ACHN (cell line): ENCODE measurements at places on chromosomes 16 and 17.

- DNase-seq = peak; percentile 37
These were observed 491 bp downstream of the SLC25A19 start for GRCh38 chr17:75288770-75289114.

DNA sequence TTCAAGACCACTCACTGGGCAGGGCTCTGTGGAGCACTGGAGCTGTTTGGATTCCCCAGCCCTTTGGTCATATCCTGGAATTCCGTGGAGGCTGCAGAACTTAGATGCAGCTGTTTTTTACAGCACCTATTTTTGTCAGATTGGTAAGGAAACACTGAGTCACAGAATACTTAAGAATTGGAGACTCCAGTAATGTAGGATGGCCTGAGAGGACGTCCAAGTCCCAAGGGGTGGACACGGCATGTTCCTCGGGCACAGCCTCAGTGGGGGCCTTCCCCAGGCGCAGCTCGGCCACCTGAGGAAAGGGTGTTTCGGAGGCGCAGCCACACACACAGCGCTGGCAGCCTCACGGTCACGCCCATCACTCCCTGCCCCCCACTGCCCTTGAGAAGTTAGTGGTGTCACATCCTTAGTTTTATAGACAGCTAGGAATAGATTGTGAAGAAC lies 14.8 kb downstream of the PLD6 start:
- peak; percentile 50 for DNase-seq

DNA sequence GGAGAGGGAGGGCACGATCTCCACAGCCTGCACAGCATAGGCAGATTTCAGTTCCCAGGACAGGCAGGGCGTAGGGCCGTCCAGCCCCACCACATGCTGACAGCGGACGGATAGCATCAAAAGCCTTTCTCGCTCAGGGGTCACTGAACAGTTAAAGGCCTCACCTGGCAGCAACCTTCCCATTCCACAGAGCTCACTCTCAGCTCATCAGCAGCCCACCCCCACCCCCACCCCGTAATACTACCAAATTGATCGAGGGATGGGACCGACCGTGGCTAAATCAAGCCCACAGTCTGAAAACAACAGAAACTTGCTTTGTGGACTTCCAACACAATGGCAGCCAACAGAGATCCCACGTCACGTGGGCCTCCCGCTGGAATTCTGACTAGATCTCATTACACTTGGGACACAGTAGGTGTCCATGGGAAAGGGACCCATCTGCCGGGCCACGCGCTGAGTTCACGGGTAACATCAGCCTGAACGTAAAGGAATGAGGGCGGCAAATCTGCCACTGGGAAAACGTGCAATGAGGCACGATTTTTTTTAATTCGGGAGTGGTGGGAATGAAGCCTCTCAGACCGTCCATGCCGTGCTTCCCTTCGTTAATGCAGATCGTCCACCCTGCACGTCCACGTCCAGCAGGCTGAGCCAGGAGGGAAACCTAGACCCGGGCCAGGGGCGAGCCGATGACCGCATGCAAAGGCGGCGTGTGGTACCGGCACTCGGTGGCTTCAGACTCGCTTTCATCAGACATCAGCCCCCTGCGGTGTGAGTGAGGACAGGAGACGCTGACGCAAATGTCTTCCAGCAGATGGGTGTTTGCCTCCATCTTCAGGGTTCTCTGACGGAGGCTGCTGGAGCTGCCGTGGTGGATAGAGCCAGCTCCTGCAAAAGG lies 92.1 kb downstream of the TBC1D16 start:
- DNase-seq = no peak

DNA sequence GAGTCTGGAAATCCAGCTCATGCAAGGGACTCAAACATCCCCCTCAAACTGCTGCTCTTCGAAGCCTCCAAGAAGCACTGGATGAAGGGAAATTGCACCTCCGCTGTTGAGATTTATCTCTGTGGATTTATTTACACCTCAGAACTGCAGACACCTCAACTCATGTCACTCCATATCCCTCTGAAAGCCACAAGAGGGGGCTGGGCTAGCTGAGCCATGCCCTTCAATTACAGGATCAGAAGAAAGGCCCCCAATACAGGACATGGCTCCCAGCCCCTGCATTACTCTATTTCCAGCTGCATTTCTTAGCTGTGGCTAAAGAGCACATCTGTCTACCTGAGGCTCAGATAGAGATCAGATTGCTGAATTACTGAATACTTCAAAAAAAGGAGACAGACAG lies 103.1 kb upstream of the DYNLRB2 start:
- DNase-seq = no peak

DNA sequence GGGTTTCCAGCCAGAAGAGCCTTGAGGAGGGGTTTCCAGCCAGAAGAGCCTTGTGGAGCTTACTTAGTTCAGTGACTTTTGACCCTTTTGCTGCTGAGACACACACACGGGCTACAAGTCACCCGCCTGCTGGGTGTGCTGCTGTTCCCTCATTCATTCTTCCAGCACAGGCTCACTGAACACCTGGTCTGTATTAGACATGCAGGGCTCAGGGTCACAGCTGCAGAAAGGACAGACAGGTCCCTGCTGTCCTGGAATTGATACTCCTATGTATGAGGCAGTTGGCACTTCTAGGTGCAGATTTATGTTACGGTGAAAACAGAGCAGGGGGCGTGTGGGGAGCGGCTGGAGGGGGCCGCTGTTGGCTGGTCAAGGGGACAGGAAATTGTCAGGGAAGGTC lies 6.8 kb downstream of the CACNG4 start:
- no peak for DNase-seq
